COLO829 (cell line): ENCODE measurements at places on chromosomes 4 and X.

GRCh38 chrX:148582353-148582752, 81.9 kb downstream of the AFF2 start:
- DNase-seq: no peak

GRCh38 chr4:123749383-123749782, 352.8 kb downstream of the SPRY1 start:
- DNase-seq: no peak

GRCh38 chrX:103329991-103330390, at the start of gene TCEAL7:
TSS of gene TCEAL7 (plus strand) at chrX:103330239. CDS start at chrX:103331404, 1,165 bp downstream.
- DNase-seq: no peak

- peak; percentile 28 for DNase-seq
These were observed 142.3 kb downstream of the PAPSS1 start for GRCh38 chr4:107577743-107578142.

- no peak for DNase-seq
These were observed 6.9 kb downstream of the GAGE10 start for GRCh38 chrX:49310371-49310770.

DNA sequence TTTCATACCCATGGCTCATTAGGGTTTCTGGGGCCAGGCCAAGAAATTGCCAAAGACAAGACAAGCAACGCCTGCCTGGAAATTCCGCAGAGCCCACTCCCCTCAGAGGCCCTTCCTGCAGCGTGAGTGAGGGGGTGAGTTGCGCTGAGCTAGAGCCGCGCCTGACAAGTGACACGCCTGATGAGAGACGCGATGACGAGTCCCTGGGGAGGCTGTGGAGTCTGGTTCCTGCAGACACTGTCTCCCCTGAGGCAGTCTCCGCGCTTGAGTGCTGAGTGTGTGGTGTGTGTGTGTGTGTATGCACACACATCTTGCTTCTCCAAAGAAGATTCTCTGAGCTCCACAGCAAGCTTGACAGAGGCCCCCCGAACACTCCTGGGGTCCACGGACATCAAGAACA, 269.8 kb downstream of the BCOR start:
- no peak for DNase-seq

- DNase-seq: no peak
These were observed 793 bp downstream of the TSPAN7 start for GRCh38 chrX:38561951-38562719.

DNA sequence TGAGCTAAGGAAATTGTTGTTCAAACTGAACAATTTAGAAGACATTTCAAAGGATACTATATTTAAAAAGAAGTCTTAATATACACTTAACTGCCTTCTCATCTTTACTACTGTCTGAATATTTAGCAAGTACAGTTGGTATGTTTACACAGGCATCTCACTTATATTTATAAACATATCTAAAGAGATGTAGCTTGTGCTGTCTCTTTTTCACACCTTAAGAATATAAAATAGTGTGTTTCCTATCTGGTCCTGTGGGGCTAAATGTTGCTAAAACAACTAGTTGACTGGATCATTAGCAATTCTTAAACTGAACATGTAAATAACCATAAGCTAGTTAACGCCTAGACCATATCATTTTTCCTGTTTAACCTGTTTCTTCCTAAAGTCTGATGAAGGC, 336.3 kb downstream of the PPP3CA start:
- DNase-seq: no peak

DNA sequence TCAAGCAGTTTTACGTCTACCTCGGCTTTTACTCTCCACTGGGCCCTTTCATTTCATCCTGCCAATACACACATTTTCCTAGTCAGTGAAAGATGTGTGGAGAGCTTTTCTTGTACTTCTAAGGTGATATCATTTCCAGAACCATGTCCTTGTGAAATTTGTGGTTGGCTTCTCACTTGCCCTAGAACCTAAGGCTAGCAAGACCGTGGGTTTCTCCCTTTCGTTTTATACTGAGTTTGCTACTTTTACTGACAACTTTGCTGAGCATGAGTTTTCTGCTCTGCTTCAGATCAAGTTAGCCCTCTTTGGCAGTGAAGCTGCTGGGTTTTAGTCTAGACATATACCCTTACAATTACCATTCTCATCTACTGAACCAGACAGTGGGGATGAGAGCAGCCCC, 95.7 kb upstream of the FRMPD4 start:
- no peak for DNase-seq

DNA sequence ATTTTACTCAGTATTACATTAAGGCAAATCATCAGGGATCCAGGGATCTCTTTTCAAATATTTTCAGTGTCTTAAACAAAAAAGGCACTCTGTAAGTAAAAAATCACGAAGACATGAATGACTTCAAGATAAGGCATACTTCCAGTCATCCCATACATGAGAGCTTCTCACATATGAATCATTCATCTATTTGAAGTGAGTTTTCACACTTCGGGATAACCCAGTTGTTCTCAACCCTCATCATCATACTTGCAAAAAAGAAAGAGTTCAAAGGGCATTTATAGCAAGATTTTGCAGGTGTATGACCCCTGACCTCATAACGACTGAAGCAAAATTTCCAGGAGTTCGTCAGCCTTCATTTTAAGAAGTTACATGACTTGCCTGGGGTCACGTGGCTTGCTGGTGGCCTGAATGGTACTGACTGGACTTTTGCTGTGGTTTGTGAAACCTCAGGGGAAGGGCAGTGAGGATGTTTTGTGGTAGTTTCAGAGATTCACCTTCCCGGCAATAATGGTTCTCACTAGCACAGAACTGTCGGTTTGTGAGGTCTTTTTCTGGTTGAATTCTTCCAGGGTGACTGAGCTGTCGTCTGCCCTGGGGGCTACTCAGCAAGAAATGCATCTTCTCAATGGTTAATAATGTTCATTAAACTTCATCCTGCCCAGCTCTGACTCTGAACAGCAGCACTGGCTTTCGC, 115.8 kb upstream of the SHISA3 start:
- no peak for DNase-seq

GRCh38 chr4:17138847-17139246, 240.4 kb upstream of the LDB2 start:
- no peak for DNase-seq

- DNase-seq: no peak
These were observed 272.8 kb upstream of the GATB start for GRCh38 chr4:152033621-152034020.

DNA sequence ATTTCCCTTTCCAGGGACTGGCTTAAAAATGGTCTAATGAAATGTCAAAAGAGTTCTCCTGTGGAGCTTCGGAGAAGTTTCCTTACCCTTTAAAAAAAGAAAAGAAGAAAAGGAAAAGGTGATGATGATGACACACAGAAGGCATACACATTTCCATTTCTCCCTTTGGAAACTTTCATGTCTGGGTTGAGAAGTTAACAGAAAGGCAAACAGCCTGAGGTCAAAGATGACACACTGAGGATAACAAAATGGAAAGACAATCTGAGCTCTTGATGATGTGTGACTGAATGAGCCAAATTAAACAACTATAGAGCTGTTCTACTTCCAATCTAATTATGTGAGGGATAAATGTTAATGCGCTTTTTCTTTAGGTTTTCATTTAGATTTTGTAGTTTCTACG, 32.2 kb downstream of the NFXL1 start:
- DNase-seq: no peak

- no peak for DNase-seq
These were observed 22.2 kb upstream of the SYNPO2 start for GRCh38 chr4:118866442-118866841.

- no peak for DNase-seq
These were observed 10.1 kb upstream of the FMR1 start for GRCh38 chrX:147901461-147902126.

DNA sequence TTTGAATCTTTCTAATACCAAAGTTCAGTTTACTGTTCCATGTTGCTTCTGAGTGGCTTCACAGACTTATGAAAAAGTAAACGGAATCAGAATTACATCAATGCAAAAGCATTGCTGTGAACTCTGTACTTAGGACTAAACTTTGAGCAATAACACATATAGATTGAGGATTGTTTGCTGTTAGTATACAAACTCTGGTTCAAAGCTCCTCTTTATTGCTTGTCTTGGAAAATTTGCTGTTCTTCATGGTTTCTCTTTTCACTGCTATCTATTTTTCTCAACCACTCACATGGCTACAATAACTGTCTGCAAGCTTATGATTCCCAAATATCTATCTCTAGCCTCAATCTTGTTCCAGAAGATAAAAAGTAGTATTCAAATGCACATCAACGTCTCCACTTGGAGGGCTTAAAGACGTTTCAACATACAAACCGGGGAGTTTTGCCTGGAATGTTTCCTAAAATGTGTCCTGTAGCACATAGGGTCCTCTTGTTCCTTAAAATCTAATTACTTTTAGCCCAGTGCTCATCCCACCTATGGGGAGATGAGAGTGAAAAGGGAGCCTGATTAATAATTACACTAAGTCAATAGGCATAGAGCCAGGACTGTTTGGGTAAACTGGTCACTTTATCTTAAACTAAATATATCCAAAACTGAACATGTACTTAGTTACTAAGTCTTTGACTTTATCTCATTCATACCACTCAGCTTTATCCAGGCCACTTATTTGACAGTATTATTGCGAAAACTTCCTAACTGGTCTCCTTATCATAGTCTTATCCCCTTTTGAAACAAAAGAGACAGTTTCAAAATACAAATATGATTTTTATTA, 3.6 kb upstream of the AFP start:
- DNase-seq: no peak
